ENCODE measurements at places on chromosomes 4 and X.

DNA sequence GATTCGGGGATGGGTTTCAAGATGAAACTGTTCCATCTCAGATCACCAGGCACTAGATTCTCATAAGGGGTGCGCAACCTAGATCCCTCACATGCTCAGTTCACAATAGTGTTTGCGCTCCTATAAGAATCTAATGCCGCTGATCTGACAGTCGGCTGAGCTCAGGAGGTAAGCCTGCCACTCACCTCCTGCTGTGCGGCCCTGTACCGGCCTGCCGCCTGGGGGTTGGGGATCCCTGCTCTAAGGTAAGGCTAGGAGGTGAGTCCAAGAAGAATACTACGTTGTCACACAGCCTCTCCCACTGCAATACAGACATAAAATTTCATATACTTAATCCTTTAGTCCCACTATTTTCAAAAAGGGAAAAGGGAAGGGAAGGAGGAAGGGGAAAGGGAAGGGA, 213.4 kb upstream of the HCCS start:
- no peak for DNase-seq

GRCh38 chr4:85514117-85514516, 39.2 kb downstream of the ARHGAP24 start:
- no peak for DNase-seq

DNA sequence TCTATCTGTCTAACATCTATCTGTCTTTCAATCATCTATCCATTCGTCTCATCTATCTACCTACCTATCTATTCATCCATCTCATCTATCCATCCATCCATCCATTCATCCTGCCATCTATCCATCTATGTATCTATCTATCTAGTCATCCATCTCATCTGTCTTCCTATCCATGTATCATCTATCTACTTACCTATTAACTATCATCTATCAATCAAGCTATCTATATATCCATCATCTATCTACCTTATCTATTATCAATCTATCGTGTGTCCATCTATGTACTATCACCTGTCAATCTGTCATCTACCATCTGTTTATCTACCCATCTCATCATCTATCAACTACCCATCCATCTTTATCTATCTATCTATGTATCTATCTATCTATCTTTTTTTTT, 217.7 kb downstream of the CRLF2 start:
- DNase-seq: no peak

- DNase-seq: no peak
Observed at GRCh38 chrX:85303544-85303943, 59.8 kb downstream of the ZNF711 start.

GRCh38 chrX:80755174-80755573, 54.5 kb downstream of the BRWD3 start:
- DNase-seq: no peak

- DNase-seq: peak; percentile 51
Observed at GRCh38 chrX:153875391-153876111, 10.4 kb downstream of the L1CAM start.

DNA sequence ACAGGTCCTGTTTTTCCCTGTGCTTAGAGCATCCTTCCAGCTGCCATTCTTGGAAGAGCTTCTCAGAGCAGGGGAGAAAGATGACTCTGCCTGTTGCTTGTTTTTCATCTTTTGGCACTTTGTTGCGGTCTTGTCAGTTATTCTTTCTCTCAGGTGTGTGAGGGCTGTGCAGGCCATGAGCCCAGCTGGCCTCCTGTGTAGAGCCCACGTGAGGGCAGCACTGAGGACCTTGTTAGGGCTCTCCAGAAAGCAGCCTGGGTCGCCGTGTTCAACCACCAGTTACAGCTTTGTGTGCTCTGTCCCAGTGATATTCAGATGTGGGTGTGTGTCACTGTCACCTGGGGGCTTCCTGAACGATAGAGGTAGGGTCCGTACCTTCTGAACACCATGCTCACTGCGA, 52.8 kb downstream of the NOP14 start:
- no peak for DNase-seq

DNA sequence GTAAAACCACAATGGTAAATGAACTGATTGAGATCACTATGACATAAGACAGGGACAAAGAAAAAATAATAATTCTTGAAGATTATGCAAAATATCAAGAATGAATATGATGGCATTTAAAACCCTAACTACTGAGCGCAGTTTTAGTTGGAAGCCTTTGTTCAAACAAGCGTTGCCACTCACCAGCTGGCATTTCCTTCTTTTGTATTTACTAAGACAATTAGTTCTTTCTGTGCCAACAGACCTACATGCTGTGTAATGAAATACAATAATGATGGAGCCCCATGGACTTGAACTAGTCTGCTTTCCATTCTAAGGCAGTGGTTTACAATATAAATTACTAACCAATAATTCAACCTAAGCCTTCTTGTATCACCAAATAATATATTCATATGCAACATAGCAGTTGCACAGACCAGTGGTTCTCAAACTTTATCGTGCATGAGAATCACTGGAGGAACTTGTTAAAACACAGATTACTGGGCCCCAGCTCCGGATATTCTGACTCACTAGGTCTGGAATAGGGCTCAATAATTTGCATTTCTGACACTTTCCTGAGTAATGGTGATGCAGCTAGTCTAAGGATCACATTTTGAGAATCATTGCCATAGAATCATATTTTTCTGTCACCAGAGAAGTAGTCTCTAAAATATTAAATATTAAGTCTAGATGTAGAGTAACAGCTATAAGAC, 196.4 kb upstream of the MAGEB18 start:
- DNase-seq: no peak

- DNase-seq: no peak
Observed at GRCh38 chr4:87087420-87087819, 133.0 kb downstream of the KLHL8 start.

GRCh38 chrX:40340116-40340515, 240.7 kb upstream of the ATP6AP2 start:
- DNase-seq: no peak

- no peak for DNase-seq
Observed at GRCh38 chr4:118817178-118817930, 18.6 kb downstream of the SEC24D start.

GRCh38 chr4:82694892-82695291, 103.7 kb downstream of the SCD5 start:
- DNase-seq: no peak

All from midbrain (tissue), 1 donor.